RKO (cell line): ENCODE measurements at places on chromosomes 12 and 14.

GRCh38 chr12:1064317-1064716 lies 73.3 kb downstream of the ERC1 start:
- DNase-seq: no peak

- DNase-seq: peak; percentile 52
These were observed 24.4 kb upstream of the CRACR2A start for GRCh38 chr12:3777206-3777809.

- peak; percentile 36 for DNase-seq
These were observed 7.7 kb upstream of the INF2 start for GRCh38 chr14:104681689-104682074.

DNA sequence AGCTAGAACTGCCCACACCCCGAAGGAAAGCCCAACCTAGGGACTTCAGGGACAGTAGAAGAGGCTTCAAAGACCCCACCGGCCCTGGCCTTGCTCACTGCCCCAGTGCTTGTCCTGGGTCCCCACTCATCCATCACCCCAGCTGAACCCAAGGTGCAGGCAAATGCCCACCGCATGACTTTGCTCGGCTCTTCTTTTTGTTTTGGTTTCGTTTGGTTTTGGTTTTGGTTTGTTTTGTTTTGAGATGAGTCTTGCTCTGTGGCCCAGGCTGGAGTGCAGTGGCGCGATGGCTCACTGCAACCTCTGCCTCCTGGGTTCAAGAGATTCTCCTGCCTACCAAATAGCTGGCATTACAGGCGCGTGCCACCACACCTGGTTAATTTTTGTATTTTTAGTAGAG lies 9.0 kb downstream of the CCDC85C start:
- DNase-seq: no peak

DNA sequence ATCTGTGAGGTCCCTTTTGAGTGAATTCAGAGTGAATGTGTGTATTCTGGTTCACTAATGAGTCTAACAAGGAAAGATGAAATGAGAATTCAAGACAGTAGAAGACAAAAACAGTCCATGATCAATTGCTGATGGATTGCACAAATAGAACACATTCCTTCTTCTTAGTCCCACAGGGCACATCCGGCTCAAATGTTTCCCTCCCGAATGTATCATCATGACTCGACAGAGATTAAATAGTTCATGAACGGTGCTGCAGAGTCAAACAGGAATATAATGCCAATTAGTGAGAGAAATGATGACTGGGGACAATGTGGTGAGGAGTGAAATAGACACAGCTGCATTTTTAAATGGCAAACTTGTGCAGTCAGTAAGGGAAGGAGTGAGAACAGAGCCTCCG lies 11.5 kb upstream of the SFSWAP start:
- peak; percentile 32 for DNase-seq

- DNase-seq: no peak
These were observed 377.5 kb downstream of the ADGRD1 start for GRCh38 chr12:131331148-131331750.

- no peak for DNase-seq
These were observed 2.9 kb downstream of the TMEM229B start for GRCh38 chr14:67485501-67486095.
